ENCODE measurements at places on chromosomes 5 and 9.

DNA sequence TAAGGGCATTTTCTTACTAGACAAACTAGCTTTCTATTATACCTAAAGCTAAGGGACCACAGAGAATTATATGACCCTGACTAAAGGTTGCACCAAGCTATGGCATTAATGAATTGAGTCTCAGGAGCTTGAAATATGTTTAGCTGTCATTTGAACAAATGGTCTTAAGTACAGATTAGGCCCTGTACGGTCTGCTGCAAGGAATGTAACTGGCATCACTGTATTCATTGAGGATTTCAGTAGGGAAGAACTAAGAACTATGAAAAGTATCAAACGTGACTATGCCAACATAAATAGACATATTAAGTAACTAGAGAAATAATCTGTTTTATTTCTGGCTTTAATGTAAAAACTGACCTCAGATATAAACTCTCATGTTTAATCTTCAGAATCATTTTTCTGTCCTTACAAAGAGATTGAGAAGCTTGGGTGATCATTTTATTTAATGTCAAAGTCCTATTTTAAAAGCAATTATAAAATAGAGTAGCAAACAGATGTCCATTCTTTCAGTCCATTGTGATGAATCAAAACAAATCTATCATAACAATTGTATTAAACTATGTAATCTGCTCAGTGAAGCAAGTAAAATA, 845.9 kb downstream of the MAT2B start:
- no peak for DNase-seq

DNA sequence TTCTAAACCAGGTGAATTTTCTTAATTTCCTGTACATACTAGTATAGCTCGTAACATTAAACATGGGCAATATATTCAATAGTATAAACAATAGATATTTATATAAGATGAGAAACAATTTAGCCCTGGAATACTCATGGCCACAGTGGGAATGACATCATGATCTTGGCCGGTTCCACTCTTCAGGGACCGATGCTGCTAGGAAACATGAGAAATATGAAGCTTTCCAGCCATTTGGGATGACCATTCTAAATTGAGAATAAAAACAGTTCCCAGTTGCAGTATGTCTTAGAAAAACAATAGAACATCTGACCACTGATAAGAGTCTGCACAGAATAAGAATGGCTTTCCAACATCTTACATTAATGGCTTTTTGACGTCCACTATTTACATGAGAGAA, 33.3 kb upstream of the SLCO6A1 start:
- DNase-seq = no peak

GRCh38 chr5:96794757-96795156, 13.0 kb downstream of the ERAP1 start:
- no peak for DNase-seq

DNA sequence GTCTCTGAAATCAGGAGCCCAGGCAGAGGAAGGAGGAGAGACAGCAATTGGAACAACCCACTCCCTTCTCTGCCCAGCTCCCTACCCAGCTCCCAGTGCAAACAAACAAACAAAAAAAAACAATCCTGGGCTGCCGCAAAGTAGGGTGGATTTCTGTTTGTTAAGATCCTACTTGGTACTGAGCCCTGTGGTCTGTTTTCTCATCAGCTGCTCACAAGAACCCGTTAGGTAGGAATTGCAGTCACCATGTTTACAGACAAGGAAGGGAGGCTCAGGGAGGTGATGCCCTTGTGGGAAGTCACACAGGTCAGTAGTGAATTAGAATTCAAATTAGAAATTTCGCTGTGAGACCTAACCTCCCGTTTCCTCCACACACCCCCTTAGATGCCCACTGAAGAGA, 128.8 kb upstream of the RAD23B start:
- no peak for DNase-seq

- DNase-seq = no peak
Observed at GRCh38 chr5:62576570-62577170, 1.9 kb upstream of the LRRC70 start.

DNA sequence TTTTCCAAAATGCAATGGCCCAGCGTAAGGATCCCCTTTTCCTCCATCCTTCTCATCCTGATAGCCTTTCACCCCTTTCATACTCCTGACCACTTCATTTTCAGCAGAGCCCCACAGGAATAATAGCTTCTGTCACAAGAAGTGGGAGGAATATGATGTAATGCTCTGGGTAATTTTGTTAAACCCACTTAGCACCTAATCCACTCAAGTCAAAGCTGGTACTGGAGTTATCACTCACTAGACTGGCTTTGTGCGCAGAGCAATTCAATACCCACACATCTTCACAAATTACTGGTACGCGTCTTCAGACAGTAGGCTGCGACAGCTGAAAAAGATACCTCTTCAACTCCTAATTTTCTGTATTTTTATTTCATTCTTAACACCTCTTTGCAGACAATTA, 2232.8 kb upstream of the WWC1 start:
- no peak for DNase-seq

GRCh38 chr9:115099901-115100300, 18.1 kb downstream of the TNC start:
- DNase-seq = no peak

- no peak for DNase-seq
Observed at GRCh38 chr5:34998058-34998789, 49.5 kb downstream of the AGXT2 start.

DNA sequence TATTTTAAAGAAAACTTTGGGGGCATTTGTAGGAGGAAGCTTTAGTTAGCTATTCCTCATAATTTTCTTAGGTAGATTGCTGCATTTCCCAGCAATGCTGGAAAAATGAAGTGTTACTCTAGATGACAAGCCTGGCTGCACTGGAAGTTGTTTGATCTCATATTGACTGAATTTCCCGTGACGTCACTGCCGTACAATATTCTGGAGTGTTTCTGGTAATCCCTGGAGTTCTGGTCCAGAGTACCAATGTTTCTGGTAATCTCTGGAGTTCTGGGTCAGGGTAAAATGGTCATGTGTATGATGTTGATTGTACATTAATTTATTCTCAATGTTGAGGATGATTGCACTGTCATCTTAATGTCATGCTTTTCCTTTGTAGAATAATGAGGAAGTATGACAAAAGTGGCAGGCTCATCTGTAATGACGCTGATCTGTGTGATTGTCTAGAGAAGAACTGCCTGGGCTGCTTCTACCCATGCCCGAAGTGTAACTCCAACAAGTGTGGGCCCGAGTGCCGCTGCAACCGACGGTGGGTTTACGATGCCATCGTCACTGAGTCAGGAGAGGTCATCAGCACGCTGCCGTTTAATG, 26.2 kb downstream of the ARL14EPL start:
- no peak for DNase-seq

GRCh38 chr9:10371824-10372223, 241.0 kb downstream of the PTPRD start:
- no peak for DNase-seq

- no peak for DNase-seq
Observed at GRCh38 chr5:166625210-166625865, 1666.1 kb upstream of the WWC1 start.

DNA sequence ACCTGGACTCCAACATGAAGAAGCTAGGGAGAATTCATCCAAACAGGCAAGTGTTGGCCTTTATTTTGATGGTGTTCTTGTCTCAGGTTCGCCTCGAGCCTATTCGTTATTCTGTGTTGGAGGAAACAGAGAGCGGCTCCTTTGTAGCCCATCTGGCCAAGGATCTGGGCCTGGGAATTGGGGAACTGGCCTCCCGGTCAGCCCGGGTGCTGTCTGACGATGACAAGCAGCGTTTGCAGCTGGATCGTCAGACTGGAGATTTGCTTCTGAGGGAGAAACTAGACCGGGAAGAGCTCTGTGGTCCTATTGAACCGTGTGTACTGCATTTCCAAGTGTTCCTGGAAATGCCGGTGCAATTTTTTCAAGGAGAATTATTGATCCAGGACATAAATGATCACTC, 367 bp downstream of the PCDHB4 start:
- no peak for DNase-seq

DNA sequence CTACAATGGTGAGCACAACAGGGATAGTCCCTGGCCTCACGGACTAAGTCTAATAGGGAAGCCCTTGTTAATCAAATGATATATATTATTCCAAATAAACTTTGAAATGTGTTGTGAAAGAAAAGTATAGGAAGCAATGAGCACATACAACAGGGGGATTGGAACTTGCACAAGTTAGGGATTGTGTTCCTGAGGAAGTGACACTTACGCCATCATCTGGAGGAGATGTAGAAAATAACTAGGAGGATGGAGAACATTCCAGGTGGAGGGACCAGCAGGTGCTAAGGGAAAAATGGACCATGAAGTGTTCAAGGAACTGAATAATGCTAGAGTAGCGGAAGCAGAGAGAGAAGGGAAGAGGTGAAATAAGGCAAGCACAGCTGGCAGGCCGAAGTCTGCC, 18.8 kb upstream of the RPS23 start:
- DNase-seq = no peak

DNA sequence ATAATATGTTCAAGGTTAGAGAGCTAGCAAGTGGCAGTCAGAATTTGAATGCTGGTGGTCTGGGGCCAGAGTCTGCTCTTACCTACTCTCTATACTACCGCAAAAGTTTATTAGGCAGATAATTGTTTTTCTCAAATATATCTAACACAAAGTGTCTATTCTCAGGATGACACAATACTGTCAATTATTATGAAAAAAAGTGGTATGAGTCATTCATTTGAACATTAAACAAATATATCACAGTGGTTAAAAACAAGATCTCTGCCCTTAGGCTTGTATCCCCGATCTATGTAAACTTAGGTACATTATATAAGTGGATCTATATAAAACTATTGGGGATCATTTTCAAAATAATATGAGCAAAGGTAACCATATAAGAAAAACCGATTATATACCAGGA, 354.9 kb downstream of the CETN3 start:
- DNase-seq = no peak

DNA sequence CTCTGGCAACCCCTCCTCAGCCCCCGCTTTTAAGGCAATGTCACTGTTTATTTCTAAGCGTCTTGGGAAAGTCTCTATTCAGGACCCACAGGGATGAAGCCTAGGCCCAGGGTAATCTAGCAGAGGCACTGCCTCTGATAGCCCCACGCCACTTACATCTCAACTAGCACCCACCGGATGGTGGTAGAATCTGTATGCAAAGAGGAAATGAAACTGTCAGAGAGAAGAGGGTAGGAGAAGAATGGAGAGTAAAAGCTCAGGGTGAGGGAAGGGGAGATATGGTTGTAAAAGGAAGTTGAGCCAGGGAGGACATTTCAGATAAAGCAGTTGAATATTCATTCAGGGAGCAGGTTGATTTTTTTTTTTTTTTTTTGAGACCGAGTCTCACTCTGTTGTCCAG, 3.0 kb downstream of the FRRS1L start:
- DNase-seq = no peak

GRCh38 chr5:154284433-154284832, 93.9 kb downstream of the GALNT10 start:
- no peak for DNase-seq

- DNase-seq = no peak
Observed at GRCh38 chr9:121088576-121088975, 13.8 kb downstream of the CNTRL start.

- peak; percentile 7 for DNase-seq
Observed at GRCh38 chr5:124277767-124278545, 468.5 kb downstream of the ZNF608 start.

DNA sequence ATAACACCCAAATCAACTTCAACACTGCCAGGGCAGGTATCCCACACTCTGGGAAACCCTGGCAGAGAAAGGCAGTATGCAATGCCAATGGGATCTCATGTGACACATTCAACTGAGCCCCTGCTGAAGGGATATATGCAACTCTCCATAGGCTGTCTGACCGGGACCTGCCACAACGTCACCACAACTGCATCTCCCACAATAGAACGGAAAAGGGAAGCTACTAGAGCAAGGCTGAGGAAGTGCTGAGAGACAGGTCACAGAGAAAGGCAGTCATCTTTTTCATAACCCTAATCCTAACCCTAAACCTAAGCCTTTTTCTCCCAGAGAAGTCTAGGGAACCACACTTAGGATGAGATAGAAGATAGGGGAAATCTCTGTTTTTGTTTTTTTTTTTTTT, 345.9 kb upstream of the CD180 start:
- DNase-seq = no peak

GRCh38 chr5:111668477-111669414, 88.2 kb downstream of the NREP start:
- no peak for DNase-seq

DNA sequence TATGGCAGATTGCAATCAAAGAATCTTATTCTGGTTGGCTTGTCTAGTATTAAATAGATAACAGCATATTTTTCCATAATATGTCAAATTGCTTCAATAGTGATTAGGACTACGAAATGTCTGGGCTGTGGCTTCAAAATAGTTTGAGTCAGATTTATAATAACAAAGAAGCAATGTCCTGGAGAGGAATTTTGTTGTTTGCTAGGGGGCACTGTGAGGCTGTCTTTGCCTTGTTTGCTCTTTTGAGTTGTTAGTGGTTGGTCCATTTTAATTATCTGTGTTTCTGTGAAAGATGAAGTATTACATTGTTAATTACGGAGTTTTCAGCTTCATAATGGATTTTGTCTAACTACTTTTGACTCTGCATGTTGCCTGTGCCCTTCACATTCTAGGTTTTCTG, 713.6 kb downstream of the TLE4 start:
- DNase-seq = no peak

- DNase-seq = no peak
Observed at GRCh38 chr9:97397220-97397619, 14.7 kb upstream of the TDRD7 start.

GRCh38 chr5:73674669-73675004, 48.6 kb downstream of the ARHGEF28 start:
- no peak for DNase-seq

- DNase-seq = no peak
Observed at GRCh38 chr9:130500340-130501180, 55.8 kb downstream of the ASS1 start.

DNA sequence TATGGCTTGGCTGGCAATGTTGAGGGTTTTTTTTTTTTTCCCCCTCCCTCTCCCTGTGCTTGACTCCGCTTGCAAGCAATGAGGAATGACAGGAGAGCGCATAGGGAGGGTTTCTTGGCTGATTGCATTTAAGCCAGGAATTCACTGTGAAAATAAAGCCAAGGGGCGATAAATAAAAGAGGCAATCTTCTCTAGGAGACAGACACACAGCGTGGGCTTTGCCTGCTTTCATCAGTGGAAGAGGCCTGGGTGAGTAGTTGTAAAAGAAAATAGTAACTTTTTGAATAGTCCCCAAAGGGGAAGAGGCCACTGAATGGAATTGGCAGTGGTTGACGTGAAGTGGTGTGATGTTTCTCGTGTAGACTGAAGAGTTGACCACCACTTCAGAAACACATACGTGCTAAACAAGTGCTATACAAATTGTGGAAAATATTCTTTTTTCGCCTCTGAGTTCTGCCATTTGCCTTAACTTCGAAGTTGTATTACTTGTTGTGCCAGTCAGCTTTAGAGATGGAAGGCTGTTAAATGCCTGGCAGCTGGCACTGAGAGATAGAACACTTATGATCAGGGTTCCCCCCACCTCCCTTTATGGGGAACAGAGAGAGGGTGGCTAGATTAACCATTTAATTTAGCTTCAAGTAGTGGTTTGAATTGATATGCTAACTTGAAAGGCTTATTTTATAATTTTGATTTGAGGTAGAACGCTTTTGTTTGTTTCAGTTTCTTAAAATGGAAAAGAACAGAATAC, 3.0 kb downstream of the ZSWIM6 start:
- no peak for DNase-seq

Data from Caco-2 (cell line).